NCI-H2029 treated with DMSO at 0.1 percent for 48 hours (cell line): ENCODE measurements at places on chromosomes 7 and 10.

DNA sequence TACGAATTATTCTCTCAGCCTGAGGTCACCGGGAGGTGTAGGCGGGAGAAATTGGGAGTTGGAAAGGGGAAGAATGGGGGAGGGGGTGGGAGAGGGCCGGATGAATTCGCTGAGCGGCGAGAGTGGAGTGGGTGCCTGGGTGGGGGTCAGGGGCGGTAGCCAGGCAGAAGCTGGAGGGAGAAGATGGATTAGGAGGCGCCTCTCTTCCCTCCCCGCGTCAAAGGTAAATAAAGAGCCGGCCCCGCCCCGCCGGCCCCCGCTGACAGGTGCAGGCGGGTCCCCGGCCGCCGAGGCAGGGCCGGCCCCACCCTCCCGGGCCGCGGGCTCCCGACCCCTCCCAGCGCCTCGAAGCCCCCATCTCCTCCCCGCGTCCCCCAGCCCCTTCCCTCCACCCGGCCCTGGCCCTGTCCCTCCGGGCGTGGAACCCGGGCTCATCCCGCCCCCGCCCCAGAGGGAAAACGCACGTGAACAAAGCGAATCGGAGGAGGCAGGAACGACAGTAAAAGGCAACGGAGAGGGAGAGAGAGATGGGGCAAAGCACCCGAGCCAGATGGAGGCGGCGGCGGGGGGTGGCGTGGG, 872 bp downstream of the FAM131B start:
- DNase-seq: no peak

- no peak for DNase-seq
Measured at GRCh38 chr7:33773053-33773452, 132.3 kb upstream of the BMPER start.

GRCh38 chr10:103806395-103807187, 48.8 kb downstream of the SH3PXD2A start:
- no peak for DNase-seq

GRCh38 chr10:72702868-72703581, 11.1 kb downstream of the MCU start:
- DNase-seq: no peak

- DNase-seq: no peak
Measured at GRCh38 chr7:99080679-99081078, 63.2 kb downstream of the SMURF1 start.

GRCh38 chr7:28354601-28355402, 57.5 kb upstream of the CREB5 start:
- DNase-seq: no peak

DNA sequence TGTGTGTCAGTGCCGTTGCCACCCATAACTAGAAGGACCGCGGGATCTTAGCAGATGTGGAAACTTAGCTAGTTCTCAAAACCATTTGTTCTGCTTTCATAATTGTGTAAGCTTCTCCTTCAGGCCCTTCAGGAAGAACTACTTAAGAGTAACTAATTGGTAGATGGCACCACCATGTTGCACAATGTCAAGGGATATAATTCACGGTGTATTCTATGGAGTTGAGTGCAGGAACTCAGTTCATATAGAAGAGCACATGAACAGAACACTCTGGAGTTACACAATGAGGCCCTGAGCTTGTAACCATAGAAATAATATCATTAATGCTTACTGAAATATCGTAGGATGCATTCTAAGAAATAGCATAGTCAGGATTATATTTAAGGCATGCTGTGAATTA, 126.5 kb upstream of the GAD2 start:
- DNase-seq: no peak

- DNase-seq: no peak
Measured at GRCh38 chr10:88457660-88458059, 125.5 kb downstream of the RNLS start.

GRCh38 chr10:122054048-122055025, 65.4 kb downstream of the TACC2 start:
- DNase-seq: no peak
